ENCODE measurements at places on chromosomes 2 and 18.
A peak's percentile ranks its signal among the peaks of the same experiment; 100 is the strongest.

DNA sequence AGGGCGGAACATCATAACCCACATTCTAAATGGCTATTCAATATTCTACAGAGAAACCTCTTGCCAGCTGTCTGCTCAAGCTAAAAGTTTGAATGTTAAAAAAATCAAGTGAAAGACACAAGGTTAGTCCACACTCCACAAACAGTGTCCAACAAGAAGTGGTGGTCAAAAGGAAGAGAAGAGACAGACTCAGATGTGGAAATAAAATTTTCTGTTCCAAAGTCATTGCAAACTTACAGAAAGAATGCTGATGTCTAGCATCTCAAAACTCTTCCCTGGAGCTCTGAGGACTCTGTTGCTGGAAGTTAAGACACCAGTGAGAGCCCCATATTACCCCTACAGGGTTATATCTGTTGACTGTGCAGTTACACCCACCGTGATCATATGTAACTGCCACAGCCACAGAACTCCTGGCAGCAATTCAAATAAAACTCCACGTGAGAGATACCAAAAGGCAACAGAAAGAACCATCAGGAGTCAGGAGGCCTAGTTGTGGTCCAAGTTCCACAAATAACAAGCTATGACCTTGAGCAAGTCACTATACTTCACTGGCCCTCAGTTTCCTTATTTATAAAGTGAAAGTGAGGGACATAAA lies 60.9 kb downstream of the AAK1 start:
- no peak for DNase-seq

GRCh38 chr2:209525834-209526281 lies 102.0 kb downstream of the MAP2 start:
- no peak for DNase-seq

- no peak for DNase-seq
Observed at GRCh38 chr2:109694190-109694589, 80.0 kb downstream of the SOWAHC start.

DNA sequence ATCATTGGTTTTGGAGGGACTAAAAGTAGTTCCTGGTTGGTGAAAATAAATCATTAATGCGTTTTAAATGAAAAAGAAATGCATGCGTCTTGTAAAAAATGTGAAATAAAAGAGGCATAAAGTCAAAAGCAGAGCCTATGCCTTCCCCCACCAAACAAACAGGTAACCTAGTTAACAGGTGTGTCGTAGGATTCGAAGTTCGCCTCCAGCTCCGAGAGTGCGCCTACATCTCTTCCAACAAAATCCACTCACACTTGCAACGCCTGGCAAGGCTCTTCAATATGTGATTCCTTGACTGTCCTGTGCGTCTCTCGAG lies 677 bp upstream of the SMAD4 start:
- no peak for DNase-seq

- no peak for DNase-seq
Observed at GRCh38 chr2:8500124-8501054, 181.5 kb upstream of the ID2 start.

DNA sequence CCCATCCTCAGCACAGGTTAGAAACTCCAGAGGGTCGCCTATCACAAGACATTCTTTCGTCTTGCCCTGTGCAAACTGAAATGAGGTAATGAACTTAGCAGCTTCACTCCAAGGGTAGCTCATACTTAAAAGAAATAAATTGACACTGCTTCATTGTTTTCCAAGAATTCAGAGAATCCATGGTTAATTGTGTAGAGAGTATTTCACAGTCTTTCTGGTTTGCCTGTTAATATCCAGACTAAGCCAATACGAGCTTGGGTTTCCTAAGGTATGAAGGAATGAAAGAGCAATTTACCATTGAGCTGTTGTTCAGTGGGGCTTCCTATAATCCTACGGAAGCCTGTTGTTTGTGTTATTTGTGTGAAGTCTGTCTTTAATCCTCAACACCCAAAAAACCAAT lies 58.7 kb downstream of the FAM124B start:
- DNase-seq = no peak

DNA sequence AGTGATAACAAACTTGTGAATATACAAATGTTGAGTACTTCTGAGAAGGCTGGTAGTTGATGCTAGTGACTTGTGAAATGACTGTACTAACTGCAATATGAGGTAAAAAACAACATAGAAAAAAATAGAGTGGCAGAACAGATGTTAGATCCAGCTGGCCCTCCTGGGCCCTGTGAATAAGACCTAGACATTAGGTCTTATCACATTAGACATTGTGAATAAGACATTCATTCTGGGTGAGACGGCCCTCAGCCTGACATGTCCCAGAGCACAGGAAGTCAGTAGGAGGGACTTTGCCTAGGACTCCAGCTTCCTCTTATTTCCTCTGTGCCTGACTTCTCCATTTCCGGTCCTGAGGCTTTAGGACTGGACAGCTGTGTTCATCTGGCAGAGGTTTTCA lies 22.9 kb downstream of the DOK1 start:
- DNase-seq = no peak

GRCh38 chr2:22748909-22749308 lies 636.1 kb upstream of the KLHL29 start:
- DNase-seq = no peak

DNA sequence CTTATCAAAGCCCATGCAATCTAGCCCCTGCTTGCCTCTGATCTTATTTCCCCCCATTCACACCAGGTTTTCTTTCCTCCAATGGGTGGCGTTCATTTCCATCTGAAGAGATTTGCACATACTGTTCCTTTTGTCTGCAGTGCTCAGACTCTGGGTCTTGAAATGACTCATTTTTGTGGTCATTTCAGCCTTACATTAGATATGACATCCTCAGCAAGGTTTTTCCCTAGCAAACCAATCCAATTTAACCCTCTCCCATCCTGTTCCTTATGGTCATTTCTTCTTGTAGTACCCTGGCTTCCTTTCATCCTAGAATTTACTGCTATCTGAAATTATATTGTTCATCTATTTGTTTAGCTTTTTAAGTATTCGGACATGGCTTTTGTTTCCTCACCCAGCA lies 42.5 kb upstream of the SCN1A start:
- no peak for DNase-seq

DNA sequence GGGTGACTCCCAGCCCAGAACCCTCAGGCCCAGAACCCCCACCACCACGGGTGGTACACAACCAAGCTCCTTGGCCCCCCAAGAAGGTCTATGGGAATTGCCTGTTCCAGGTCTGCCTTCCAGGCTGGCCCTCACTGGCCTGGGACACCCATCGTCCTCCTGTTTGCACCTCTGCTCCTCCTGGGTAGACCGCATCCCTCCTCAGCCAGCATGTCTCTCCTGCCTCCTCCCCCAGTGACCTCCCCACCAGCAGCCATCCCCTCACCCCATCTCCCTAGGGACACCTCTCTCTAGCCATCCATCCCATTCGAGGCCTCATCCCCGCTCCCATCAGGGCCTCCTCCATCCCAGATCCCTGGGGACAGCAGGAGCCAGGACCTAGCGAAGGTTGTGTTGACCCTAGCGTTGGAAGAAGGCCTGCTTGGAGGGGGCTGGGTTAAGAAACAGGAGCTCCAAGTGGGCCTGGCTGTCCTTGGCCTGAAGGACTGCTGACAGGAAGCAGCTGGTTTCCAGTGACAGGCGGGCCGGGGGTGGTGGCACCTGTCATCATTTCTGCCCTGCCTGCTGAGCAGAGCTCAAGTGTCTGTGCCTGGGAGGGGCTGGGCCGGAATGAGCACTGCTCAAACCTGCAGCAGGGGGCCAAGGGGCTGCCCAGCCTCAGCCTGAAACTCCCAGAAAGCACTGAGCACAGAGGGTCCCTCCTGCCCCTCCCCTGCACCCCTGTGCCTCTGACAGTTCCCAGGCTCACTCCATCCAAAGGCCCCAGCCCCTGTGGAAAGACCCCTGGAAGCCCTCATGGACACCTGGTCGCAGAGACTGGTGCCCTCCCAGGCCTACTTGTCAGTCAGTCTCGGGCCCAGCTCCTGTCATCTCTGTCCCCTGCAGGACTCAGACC lies 96.0 kb upstream of the OTOS start:
- DNase-seq = peak; percentile 52

GRCh38 chr2:173598525-173598924 lies 243.9 kb downstream of the CDCA7 start:
- DNase-seq = no peak

GRCh38 chr2:129760669-129761068 lies 218.8 kb upstream of the RAB6C start:
- DNase-seq = no peak

GRCh38 chr18:79409313-79409712 lies 13.6 kb downstream of the NFATC1 start:
- no peak for DNase-seq

GRCh38 chr18:21593540-21594257 lies 6.8 kb downstream of the ESCO1 start:
- DNase-seq = no peak

- DNase-seq = no peak
Observed at GRCh38 chr2:19722531-19722971, 179.2 kb downstream of the TTC32 start.

DNA sequence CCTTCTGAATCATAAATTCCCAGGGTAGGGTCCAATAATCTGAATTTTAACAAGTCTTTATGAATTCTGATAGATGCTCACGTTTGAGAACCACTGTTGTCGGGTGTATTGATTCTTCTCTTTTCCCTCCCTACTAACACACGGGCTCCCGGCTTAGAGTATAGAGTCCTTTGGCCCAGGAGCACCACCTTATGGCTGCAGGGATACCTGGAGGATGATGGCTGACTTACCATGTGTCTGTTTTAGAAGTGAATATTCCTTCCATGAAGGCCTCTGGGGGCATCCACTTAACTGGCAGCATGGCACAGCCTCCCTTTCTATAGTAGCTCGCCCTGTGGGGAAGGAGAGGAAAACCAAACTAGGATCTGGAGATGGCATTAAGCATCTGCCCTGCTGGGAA lies 91.7 kb downstream of the CLIP4 start:
- no peak for DNase-seq

DNA sequence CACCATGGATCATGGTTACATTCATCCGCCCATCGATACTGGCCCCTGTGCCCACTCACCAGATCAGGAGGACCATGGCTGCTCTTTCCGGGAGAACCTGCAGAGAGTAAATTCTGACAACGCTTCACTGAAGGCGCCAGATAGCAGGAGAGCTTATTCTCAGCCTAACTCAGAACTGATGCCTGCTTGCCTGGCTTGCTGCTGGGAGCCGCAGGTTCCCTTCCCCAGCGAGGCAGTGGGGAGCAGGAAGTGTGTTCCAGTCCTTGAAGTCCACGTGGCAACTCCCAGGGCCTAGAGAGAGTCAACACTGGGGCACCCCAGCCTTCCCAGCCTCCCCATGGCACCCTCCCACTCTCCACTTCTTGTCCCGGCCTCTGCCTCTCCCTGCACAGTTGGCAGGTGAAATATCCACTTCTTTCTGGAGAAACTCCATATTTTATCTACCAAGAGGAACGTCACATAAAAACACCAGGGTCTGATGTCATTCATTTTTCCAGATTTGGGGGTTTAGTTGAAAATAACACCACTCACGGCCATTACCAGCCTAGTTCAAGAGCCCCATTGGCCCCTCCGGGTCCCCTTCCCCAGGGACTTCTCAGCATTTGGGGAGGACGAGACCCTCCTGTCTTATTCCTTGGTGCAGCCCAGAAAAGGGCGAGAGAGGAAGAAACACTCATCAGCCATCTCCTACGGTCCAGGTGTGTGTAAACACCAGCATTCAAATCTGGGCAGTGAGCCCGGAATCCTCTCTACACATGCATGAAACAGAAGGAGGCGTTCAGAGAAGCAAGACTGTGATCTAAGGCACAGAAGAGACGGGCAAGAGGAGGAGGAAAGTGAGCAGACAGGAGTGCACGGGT lies 3.5 kb upstream of the TUBB6 start:
- DNase-seq = no peak

DNA sequence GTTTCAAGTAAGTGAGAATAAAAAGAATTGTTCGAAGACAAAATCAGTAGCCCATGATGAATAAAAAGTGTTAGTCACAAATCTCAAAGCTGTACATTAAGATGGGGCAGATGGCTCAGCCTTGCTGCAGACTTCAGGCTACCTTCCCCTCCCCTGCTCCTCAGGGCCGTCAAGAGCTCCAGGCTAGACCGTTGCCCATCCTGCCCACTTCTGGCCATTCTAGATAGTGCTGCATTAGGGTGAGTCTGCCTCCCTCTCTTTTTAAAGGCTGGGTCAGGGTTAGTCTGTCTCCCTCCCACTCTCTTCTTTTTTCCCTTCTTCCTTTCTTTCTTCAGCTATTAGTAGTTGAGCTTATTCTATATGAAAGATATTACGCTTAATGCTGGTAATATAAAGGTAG lies 86.0 kb downstream of the MAPRE2 start:
- DNase-seq = no peak

DNA sequence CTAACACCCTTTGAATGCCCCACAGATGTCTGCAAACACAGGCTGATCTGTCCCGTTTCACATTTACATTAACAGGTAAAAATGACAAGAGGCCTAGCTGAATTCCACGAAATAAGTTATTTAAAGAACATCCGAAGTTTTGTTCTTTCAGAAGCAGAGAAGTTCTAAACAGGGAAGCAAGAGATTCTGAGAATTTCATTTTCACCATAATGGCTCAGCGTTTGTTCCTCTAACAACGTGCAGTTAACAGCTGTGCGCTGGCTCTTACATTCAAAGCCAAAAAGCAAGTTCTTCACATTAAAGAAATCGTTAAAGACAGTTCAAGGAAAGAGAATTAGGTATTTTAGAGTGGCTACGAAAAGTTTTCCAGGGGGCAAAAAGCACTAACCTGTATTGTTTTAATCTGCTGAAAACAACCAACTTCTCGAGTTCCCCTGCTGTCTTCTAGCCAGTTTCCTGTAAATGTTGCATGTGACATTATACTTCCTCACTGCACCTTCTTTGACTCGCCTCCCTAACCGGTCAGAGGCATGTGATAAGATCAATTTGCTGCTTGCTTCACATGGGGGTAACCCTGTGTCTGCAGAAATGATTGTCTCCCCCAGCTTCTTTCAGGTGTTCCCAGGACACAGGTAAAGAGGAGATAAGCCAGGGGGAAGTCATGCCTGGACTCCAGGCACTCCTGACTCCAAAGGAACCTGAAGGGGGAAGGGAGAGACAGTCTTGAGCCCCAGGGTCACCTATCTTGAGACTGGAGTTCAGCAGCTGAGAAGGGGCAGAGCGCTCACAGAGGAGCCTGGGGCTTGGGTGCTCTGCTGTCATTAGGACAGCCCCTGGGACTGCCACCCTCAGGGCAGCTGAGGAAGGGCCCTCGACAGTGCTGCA lies 36.8 kb upstream of the WIPF1 start:
- no peak for DNase-seq

- no peak for DNase-seq
Observed at GRCh38 chr2:32697156-32697555, 69.3 kb downstream of the TTC27 start.

GRCh38 chr2:237279012-237279768 lies 134.8 kb downstream of the COL6A3 start:
- no peak for DNase-seq

- DNase-seq = no peak
Observed at GRCh38 chr2:19747310-19748072, 154.3 kb downstream of the TTC32 start.

GRCh38 chr2:16154501-16155280 lies 214.3 kb downstream of the MYCN start:
- DNase-seq = peak; percentile 0
